ENCODE measurements at places on chromosomes 2 and 18.

- DNase-seq: peak; percentile 59
Measured at GRCh38 chr2:241901500-241902351, 32.2 kb downstream of the RTP5 start.

- DNase-seq: no peak
Measured at GRCh38 chr2:53848062-53848461, 11.7 kb downstream of the GPR75 start.

GRCh38 chr2:96536445-96537065 is at the start of gene ARID5A:
Gene ARID5A (plus strand): TSS chr2:96536752. CDS start chr2:96536827, 75 bp downstream.
- DNase-seq: peak; percentile 97

DNA sequence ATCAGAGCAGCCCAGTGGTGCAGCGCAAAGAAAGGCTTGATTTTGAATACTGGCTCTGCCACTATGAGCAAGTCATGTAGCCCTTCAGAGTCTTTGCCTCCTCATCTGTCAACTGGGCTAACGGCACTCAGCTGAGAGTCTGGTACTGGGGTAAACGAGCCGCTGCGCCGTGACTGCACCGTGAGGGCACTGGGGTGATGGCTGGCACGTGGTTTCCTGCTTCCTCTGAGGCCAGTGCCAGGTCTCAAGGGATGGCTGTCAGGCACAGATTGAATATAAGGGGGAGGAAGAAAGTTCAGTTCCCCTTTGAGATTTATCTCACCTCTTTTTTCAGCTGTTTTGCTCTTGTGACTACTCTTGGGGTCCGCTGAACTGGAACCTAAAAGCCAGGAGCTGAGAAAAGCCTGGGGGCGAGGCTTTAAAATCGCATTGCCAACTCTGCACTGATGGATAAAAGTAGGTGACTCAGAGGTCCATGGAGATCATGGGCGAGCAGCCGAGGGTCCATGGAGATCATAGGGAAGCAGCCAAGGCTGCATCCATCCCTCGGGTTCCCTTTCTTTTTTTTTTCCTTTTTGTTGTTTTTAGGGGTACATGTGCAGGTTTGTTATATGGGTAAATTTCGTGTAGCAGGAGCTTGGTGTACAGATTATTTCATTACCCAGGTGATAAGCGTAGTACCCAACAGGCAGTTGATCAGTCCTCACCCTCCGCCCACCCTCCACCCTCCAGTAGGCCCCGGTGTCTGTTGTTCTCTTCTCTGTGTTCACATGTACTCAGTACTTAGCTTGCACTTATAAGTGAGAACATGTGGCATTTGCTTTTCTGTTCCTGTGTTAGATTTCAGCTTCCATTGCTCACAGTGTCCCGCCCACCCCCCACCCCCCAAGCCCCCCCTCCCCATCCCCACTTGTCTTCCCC is 114.3 kb downstream of the SPP2 start:
- DNase-seq: peak; percentile 76

DNA sequence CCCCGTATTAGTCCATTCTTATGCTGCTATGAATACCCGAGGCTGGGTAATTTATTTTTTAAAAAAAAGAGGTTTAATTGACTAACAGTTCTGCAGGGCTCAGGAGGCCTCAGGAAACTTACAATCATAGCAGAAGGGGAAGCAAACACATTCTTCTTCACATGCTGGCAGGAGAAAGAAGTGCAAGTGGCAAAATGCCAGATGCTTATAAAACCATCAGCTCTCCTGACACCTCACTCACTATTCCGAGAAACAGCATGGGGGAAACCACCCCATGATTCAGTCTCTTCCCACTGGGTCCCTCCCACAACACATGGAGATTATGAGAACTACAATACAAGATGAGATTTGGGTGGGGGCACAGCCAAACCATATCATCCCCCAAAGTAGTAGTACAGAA is 2148.5 kb upstream of the PIK3C3 start:
- no peak for DNase-seq

GRCh38 chr18:43161528-43161927 is 46.0 kb upstream of the RIT2 start:
- DNase-seq: no peak

GRCh38 chr2:231041061-231041689 is 3.9 kb downstream of the C2orf72 start:
- DNase-seq: no peak

DNA sequence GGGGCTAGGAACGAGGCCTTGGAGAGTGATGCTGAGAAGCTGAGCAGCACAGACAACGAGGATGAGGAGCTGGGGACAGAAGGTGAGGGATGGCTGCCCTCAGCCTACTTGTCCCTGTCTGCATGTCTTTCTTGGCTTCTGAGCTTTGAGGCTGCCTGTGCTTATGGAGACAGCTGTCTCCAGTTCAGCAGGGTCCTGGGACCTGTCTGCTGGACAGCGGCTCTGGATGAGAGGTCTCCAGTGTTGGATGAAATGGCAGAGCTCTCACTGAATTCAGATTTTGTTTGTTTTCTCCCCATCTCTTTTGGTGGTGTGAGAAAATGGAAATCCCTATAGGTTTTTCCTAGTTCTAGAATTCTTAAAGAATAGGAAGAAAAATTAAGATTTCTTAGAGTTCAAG is 54.8 kb downstream of the NTSR2 start:
- no peak for DNase-seq

DNA sequence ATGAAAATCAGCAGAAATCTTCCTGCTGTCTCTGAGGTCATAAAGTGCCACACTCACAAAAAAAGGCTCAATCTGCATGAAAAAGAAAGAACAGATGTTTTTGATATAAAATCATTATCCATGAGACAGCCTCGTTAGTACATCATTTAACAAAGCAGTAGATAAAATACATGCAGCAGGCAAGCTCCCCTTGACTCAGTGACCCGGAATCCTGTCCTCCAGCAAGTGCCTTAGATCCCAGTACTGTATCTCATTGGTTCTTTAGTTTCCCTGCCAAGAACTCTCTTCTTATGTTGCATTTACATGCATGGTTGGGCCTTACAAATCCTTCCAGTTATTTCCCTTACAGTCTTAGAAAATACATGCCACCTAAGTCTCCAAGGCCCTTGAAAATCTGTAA is 148.9 kb upstream of the CCDC195 start:
- DNase-seq: no peak

DNA sequence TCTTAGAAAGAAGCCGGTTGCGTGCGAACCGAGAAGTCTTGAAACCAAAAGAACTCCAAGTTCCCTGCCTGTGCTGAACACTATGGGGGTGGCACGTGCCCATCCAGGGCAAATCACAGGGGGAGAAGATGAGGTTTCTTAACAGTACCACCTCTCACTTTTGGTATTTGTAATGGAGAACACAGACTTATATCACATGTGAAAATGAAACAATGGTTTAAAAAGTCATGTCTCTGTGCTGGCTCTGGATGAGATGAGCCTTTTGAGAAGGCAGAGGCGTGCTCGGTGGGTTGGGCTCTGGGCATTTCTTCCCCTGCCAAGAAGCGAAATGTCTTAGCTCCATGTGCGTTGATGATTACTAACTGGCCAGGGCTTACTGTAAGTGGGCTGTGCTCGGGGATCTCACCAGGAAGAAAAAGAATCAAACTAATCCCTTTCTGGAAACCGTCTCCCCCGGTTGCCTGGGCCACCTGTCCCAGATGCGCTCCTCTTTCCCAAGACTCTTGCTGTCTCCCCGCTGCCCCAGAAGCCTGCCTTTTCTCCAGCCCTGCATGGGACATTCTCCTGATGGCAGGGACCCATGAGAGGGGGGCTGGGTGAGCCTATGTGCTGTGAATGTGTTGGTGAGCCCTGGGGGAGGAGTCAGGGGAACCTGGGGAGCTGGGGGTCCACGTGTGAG is 252.9 kb downstream of the PRKCE start:
- no peak for DNase-seq

GRCh38 chr2:231932711-231932970 is 6.4 kb upstream of the NPPC start:
- DNase-seq: no peak

DNA sequence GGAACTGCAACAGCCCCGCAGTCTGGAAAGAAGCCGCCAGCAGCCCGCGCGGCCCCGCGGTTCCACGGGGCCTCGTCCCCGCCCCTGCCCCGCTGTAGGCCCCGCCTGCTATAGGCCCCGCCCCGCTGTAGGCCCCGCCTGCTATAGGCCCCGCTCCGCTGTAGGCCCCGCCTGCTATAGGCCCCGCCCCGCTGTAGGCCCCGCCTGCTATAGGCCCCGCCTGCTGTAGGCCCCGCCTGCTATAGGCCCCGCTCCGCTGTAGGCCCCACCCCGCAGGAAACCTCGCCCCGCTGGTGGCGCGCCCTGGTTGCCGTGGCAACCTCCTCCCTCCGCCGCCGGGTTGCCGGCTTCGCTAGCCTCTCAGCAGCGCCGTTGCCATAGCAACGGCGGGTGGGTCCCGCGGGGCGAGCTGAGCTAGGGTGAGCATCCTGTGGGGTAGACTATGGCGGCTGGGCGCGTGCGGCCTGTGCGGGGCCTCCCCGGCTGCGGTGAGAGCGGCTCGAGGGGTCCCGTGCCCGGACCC is 12.2 kb upstream of the KIF1A start:
- DNase-seq: peak; percentile 99

DNA sequence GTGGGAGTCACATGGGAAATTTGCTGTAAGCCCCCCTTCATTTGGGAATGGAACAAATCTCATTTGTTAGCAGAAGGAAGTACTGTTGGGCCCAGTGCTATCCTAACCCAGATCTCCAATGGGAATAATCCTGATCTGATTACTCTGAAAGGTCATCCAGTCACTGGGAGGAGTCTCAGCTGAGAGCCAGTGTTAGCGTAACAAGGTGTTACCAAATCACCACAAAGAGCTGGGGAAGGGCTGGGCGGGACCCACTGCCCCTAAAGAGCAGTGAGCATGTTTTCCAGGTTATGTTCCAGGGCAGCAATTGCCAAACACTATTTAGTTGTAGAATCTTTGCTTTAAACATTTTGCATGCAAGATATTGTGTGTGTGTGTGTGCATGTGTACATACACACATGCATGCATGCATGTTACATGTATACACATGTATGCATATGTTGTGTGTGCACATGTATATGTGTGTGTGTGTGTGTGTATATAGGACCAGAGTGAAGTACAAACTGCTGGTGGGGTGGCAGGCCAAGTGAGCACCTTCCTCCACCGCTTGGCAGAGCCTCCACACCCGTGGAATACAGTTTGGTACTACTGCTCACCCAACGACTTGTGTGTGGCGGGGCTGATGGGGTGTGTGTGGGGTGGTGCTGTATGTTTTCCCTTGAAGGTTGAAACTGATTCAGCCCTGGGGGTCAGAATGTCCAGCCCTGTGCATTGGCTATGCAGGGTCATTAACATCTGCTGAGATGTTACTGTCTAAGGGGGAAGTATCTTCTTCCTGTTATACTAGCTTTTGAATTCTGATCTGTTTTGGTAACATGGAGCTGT is 15.2 kb downstream of the INPP5D start:
- no peak for DNase-seq

GRCh38 chr2:238989484-238989883 is 141.6 kb downstream of the TWIST2 start:
- no peak for DNase-seq

DNA sequence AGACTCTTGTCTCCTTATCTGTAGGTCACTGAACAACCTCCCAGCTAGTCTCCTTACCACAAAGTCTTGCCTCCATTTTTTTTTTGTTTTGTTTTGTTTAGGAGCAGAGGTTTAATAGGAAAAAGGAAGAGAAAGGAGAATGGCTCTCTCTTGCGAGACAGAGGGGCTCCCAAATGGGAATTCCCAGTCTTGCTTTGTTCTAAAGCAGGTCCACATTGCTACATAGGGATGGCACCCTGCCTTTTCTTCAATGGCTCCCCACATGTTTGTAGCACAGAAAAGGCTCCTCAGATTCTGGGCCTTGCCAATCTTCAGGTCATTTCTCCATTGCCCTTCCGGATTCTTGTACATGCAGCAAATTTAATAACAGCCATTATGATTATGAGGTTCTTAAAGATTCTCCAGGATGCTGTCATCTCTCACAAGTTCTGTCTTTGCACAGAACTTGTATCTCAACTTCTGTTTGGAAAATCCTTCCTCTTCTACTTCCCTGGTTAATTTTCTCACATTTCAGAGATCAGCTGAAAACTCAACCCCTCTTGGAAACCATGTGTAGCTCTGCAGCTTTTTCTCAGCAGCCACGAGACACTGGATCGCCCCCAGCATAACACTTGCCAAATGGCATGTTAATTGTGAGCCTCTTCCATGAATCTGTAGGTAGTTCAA is 23.6 kb downstream of the IL1F10 start:
- no peak for DNase-seq

DNA sequence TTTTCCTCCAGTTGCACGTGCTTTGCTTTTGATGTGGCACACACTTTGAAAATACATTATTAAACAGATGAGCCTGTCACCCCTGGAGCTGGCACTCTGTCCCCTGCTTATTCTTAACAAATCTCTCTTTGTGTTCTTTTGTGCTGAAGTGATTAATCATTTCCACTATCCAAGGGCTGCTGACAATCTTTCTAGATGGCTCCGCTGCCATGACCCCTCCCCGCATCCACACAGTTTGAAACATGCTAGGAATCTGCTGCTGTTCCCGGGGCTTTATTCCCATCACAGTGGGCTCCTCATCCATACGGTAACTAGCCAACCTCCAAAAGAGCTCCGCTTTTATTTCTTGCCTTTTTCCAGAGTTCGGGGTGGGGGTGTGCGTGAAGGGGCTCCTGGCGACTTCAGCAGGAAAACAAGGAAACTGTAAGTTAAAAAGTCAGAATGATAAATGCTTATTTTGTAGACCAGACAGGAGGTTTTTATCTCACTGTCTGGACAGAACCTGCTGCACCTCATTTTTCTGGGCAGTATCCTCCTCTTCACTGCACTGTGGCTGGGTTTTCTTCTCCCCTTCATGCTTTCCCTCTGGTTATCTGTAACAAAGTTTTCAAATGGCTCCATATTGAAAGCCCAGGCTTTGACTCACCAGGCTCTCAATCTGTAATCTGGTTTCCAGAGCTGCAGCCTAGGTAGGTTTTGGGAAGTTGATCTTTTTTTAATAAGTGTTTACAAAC is 319.7 kb downstream of the AFF3 start:
- DNase-seq: no peak

DNA sequence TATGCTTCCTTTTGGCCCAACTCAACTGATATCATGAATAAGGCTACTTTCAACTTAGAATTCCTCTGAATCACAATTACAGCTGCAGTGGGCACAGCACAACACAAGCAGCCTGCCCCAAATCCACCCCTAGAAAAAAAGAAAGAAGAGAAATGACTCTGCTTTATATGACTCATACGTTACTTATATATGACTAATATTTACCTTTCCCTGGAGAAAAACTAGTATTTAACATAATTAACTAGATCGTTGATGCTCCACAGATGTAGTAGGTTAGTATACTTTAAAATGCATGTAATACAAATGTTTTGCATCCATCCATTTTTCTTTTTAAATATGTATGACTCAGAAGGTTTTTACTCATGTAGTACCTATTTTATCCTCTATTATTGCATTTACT is 133.3 kb upstream of the UNC80 start:
- no peak for DNase-seq
